Activated naive CD4-positive, alpha-beta T cell treated with anti-CD3 and anti-CD28 coated beads, Interleukin-2, amount 10 ng/mL, durations not matched to agents 7 days and 5 days (primary cell): ENCODE measurements at places on chromosomes 3 and 15.

DNA sequence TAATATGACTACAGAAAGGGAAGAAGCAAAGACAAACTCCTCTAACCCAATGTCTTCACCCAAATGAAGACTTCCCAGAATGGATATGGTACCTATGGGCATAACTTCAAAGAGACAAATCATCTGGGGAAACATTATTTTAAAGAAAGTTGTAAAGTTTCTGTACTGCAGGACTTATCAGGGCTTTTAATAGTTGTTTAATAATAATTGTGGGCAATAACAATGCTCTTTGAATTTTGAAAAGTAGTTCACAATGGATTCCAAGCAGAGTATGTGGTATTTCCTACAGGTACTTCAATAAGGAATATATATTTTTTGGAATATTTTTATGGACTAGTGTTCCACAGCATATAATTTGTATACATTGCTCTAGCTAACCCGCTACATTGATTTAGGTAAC is 503.1 kb downstream of the MCTP2 start:
- DNase-seq = no peak

- DNase-seq = no peak
These were observed 66.6 kb downstream of the LMLN start for GRCh38 chr3:198026620-198027019.

DNA sequence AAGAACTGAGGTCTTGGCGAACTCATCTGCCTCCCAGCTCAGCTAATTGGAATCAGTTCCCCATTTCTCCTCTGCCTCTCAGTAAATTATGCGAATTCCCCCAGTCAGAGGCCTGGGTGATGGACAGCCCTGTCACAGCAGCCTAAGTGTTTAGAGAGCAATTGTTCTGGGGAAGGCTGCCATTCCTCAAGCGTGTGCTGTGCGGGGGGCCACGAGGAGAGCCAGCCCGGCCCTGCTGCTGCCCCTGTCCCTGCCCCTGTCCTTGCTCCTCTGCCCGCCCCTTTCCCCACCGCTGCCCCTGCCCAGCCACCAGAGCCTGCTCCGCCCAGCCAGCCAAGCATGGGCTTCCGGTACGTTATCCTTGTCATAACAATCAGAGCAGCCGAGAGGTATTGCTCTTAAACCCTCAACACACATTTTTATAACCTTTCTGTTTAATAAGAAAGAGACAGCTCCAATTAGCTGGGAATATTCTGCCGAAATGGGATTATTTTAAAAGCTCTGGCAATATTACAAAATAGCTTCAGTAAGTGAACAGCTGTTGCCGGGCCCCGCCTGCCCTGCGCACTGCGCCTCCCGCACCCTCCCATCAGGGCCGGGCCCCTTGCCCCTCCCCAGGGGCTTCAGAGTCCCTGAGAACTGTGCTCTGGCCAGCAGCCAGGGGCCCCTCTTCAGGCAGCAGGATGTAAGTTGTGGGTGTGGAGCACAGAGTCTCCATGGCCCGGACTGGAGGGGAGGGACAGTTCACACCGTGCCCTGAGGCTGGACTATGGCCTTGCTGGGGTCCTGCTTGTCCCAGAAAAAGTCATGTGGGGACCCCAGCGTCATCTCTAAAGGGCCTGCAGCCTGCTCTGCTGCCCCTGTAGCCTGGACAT is 12.4 kb upstream of the CACNA2D2 start:
- DNase-seq = no peak

- DNase-seq = no peak
These were observed 37.0 kb downstream of the MUC20 start for GRCh38 chr3:195757827-195758226.

- no peak for DNase-seq
These were observed 19.7 kb upstream of the MFGE8 start for GRCh38 chr15:88932875-88933330.

GRCh38 chr3:119408243-119408950 is 55.0 kb downstream of the TMEM39A start:
- no peak for DNase-seq

- no peak for DNase-seq
These were observed 6.5 kb downstream of the RUBCN start for GRCh38 chr3:197730200-197730599.

DNA sequence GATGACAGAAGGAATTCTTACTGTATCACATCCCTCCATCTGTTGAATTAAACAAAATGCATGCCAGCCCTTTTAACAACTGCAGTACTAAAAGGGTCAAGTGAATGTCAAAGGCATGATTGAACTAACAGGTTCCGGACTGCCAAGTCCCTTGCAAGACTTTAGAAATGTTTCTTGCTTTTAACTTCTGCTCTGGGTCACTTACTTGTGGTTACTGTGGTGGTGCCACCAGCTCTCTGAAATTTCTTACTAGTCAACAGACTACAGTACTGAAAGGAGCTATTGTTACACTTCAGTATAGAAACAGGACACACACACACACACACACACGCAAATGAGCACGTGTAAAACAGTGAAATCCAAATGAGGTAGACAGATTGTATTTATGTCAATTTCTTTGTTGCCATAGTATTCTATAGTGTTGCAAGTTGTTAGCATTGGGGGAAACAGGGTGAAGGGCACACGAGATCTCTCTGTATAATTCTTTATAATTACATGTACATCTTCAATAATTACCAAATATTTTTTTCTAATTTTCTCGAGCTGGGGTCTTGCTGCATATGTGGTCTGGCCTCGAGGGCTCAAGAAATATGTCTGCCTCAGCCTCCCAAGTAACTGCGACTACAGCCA is 79.9 kb upstream of the SLC25A26 start:
- no peak for DNase-seq

GRCh38 chr3:106534206-106534605 is 665.4 kb upstream of the CBLB start:
- DNase-seq = peak; percentile 51

DNA sequence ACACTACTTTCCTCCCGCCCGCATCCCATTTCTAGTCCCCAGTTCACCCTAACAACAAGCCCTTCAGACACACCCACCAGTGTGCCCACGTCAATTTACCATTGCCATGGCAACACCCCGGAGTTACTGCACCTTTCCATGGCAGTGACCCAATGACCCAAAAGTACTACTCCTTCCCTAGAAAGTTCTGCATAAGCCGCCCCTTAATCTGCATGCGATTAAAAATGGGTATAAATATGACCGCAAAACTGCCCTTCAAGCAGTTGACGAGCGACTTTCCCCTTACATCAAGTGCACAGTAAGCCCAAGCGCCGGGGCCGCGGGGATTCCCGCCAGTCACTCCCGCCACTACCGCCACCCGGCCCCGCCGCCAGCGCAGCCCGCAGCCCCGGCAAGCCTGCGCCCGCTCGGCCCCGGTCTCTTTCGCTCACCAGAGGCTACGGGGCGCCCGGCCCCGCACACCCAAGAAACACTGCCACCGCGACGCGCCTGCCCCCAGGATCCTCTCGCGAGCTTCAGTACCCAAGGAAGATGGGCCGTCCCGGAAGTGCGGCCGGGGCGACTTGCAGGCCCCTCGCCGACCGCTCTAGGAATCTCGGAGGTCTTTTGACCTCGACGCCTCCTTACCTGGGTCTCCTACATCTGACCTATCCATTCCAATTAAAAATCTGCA is 27.2 kb upstream of the ZNF502 start:
- peak; percentile 67 for DNase-seq

- DNase-seq = peak; percentile 72
These were observed at the start of gene WNT7A for GRCh38 chr3:13879946-13880810. TSS of gene WNT7A (minus strand) at chr3:13880071. CDS start at chr3:13879816, 255 bp downstream.

- DNase-seq = no peak
These were observed 272.0 kb downstream of the KLF13 start for GRCh38 chr15:31598620-31599019.

DNA sequence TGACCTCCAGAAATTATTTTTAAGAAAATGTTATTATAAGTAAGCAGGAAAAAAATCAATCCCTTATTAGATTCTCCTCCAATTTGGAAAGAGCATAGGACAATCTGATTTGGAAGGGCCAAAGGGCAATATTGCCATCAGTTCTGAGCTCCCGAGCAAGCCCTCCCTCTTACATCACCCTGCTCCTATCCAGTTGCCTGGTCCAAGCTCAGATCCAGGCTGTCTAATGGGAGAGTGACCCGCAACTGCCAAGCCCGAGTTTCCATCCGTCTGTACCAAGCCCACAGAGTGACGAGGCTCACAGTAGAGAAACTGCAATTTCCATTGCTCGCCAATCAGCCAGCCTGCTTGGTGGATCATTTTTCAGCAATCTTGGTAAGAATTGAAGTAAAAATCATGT is 187.7 kb downstream of the MEX3B start:
- no peak for DNase-seq
